GM13977 (cell line): ENCODE measurements at places on chromosomes 1 and 21.

DNA sequence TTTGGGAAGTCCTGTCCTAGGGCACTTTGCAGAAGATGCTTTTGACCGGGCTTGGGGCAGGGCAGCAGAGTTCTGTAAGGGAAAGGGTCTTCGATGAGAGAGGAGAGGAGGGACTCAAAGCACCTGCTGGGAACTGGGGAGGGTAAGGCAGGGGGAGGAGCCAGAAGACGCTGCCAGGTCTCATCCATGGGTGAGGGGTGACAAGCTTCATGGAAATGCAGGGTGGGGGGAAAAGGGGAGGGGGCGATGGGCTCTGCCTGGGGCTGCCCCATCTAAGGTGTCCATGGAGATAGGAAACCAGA is 20.9 kb upstream of the C2CD2 start:
- no peak for DNase-seq

DNA sequence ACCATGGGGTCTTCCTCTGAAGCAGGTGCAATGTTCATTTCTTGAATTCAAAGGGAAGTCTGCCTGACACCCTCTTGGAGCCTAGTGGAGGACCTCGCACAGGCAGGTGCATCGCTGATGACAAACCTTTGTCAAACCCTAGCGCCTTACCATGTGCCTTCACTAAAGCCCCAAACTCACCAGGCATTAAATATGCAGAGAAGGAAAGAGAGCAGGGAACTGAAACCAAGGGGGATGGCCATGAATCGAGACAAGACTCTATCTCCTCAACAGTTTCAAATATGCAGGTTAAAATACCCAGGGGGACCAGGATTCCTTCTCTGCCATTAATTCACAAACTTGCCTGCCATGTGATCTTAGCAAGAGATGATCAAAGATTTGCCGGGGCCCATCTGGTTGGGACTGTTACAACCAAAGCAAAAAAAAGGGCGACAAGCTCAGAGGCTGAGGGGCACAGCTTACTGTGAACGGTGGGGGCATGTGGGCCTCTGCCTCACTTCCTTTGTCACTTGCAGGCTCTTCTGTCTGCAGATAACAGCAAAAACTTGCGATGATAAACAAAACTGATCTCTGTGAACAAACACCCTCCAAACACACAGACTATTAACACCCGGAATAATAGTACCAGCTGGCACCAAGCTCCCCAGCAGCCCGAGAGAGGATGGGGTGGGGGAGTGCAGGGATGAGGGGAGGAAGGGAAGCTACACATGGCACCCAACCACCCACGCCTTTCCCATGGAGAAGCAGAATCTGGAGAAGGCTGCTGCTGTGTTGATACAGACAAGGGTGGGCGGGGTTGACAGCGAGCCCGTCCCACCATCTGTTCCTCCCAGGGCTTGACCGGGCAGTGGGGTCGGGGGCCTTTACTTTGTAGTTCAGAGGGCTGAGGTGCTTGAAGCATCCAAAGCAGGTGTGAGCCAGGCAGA is 33.9 kb downstream of the TMEM63A start:
- DNase-seq, result peak; percentile 66

GRCh38 chr1:244239261-244239770 is 188.2 kb downstream of the ZBTB18 start:
- peak; percentile 41 for DNase-seq

DNA sequence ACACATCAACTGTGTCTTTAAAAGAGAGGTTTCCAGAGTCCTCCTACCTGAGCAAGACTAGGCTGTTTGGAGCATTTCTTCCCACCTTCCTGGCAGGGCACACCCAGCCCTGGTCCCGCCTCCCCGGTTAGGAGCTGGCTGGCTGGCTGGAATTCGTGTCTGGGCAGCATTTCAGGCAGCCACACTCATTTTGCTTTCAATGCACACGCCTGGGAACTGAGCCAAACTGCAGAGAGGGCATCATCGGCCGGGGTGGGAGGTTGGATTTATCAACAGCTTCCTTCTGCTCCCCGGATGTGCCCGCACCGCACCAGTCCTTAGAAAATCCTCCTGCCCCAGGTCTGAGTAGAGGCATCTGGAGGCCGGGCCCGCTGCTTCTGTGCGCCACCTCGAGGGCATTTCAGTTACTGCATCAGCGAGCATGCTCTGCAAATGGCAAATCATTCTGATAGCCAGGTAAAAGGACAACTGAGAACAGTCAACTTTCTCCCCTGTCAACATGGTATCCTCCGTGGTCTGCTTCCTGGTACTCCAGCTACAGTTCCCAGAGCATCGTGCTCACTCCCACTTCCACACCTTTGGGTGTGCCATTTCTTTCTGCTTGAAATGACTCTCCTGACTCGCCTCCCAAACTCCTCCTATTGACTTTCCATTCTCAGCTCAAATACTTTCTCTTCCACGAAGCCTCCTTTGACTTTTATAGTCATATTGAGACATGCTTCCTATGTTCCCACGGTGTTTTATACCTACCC is 20.6 kb downstream of the TCEA3 start:
- DNase-seq, result peak; percentile 81

DNA sequence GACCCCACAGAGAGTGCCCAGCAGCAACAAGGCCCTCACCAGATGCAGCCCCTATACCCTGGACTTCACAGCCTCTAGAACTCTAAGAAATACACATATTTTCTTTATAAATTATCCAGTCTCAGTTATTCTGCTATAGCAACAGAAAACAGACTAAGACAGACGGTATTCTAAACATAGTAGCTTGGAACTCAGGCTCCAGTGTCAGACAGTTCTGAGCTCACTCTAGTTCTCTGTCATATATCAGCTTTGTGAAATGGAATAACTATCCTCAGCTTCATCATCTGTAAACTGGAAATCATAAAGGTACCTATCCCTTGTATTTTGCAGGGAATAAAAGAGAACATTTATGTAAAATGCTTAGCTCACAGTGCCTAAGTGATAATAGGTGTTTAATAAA is 127.4 kb downstream of the GLUL start:
- DNase-seq, result no peak

DNA sequence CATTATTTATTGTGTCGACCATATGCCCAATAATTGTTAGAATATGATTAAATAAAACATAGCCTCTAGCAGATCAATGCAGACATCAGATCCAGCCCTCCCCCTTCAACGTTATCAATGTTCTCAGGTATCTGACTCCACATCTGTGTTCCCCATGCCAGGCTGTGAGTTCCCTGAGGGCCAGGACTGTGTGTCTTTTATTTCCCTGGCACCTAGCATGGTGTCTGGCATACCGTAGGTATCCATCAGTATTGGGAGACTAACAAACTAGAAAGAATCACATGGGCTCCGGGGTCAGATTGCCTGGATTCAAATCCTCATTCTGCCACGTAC is 48.3 kb downstream of the SDC3 start:
- no peak for DNase-seq

GRCh38 chr1:8427493-8427892 is 109.6 kb downstream of the SLC45A1 start:
- peak; percentile 83 for DNase-seq

- DNase-seq, result no peak
Measured at GRCh38 chr1:97610748-97611147, 310.1 kb downstream of the DPYD start.

DNA sequence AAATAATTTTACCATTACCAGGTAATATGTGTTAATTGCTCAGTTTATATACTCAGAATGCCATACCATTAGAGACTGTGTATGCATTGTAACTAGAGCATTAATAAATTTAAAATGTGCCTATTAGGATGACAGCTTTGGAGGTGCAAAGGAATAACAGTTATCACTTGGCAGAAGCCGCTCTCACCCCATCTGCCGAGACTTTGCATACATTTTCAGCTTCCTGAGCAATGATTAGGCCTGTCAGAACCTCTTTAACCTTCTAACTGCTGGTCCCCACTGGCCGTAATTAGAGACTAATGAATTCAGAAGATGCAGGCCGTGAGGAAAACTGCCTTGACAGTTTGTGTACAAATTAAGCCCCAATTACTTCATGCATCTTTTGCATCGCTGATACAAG is 158.0 kb upstream of the PROX1 start:
- no peak for DNase-seq

DNA sequence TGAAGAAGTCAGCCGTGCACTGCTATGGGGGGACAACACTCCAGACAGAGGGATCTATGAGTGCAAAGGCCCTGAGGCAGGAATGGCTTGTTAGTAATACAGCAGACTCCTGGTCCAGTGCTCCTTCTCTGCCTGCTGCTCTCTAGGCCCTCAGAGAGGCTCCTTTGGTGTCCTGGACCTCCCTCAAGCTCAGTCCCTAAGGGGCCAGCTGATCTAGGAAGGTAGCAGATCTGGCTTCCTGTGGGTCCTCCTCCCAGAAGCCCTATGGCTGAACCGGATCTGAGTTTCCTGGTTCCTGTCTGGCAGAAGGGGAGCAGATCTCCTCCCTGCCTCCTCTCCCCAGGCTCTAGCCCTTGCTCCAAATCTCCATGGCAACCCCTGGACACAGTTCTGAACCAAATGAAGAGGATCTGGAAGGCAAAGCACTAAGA is at the start of gene LDLRAD2:
TSS of gene LDLRAD2 (plus strand) at position 391 of the 431 bp plus-strand sequence. CDS start 187 bp downstream, outside the sequence.
- DNase-seq, result peak; percentile 13

GRCh38 chr1:116667575-116668105 is at the start of gene IGSF3:
IGSF3 (minus strand) TSS chr1:116667733; CDS start chr1:116666326, 1,407 bp downstream.
- DNase-seq, result peak; percentile 86
